ENCODE measurements at places on chromosomes 3 and 15. TPM values are rescaled to one million over a fixed set of nuclear protein-coding genes. Genes with fewer than 3 reads are reported as not detected.

The GOLGA6L9 gene
- polyA plus RNA-seq: 3.6 TPM

The CDV3 gene
- 105 TPM for polyA plus RNA-seq

The CAMK1 gene
- polyA plus RNA-seq: 19.7 TPM

The PCBP4 gene
- polyA plus RNA-seq: 19.8 TPM

The TMEM87A gene
- 44.7 TPM for polyA plus RNA-seq

The CGNL1 gene
- polyA plus RNA-seq: 1.8 TPM

The TRIM42 gene
- polyA plus RNA-seq: not detected

The C3orf33 gene
- polyA plus RNA-seq: 1.2 TPM

The PTPRG gene
- polyA plus RNA-seq: 0.69 TPM

The CCDC13 gene
- polyA plus RNA-seq: 0.85 TPM

The DOCK3 gene
- polyA plus RNA-seq: 0.25 TPM

The SMAD6 gene
- polyA plus RNA-seq: 9.2 TPM

The TRANK1 gene
- polyA plus RNA-seq: 26.1 TPM

The ARNT2 gene
- 1.8 TPM for polyA plus RNA-seq

The SI gene
- 3.0 TPM for polyA plus RNA-seq

All from sigmoid colon (tissue), 7 donors.